GM12892 (cell line): ENCODE measurements at places on chromosomes 4 and X.

DNA sequence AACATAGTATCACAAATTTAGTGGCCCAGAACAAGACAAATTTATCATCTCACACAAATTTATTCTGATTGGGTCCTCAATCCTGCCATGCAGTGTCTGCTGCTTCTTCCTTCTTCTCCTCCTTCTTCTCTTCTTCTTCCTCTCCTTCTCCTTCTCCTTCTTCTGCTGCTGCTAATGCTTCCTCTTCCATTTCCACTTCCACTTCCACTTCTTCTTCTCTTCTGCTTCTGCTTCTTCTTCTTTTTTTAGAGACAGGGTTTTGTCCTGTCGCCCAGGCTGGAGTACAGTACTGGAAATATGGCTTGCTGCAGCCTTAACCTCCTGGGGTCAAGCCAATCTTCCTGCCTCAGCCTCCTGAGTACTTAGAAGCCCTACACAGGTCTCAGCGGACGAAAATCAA lies 37.5 kb downstream of the FGFBP1 start:
- DNase-seq, result no peak

DNA sequence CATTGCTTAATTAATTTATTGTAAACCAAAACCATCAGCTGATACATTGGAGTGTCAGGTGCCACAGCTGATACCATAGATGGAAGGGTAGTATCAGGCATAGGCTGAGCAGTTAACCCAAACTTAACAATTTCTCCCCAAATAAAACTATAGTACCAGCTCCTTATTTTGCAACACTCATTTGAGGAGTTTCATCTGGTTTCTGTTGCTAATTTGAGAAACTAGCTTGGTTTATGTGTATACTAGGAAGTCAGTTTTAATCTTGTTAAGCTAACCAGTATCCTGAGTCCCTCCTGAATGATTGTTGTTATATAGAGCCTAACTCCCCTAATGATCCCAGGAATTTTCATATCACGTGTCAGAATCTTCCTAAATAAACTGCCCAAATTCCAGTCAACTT lies 12.7 kb downstream of the DCAF16 start:
- no peak for DNase-seq

DNA sequence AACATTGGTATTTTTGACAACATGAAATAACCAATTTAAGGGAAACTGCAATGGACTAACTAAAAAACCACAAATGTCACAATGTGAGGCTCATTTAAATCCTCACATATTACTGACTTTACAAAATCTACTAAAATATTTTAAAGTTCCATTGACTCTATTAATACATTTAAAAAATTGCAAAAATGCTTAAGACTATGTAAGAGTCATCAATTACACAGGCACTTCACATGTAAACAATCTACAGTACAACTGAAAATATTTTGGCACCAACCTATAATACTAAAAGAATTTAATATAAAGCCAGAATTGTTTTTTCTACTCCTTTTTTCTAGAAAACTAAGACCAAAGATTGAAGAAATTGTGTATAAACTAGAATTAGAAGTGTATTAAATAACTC lies 76.8 kb upstream of the RBMXL3 start:
- DNase-seq, result no peak

- DNase-seq, result no peak
Measured at GRCh38 chr4:71253545-71253944, 85.3 kb upstream of the SLC4A4 start.

- DNase-seq, result no peak
Measured at GRCh38 chr4:8515316-8516060, 64.7 kb upstream of the GPR78 start.

GRCh38 chrX:67723580-67724351 lies 179.9 kb downstream of the AR start:
- DNase-seq, result no peak

GRCh38 chr4:105637408-105638176 lies 70.9 kb downstream of the INTS12 start:
- no peak for DNase-seq

- DNase-seq, result no peak
Measured at GRCh38 chrX:103464774-103465117, 54.5 kb downstream of the RAB40A start.

GRCh38 chrX:118802857-118803256 lies 20.8 kb upstream of the ZCCHC12 start:
- no peak for DNase-seq

GRCh38 chr4:16443504-16444088 lies 217.3 kb upstream of the TAPT1 start:
- DNase-seq, result no peak

DNA sequence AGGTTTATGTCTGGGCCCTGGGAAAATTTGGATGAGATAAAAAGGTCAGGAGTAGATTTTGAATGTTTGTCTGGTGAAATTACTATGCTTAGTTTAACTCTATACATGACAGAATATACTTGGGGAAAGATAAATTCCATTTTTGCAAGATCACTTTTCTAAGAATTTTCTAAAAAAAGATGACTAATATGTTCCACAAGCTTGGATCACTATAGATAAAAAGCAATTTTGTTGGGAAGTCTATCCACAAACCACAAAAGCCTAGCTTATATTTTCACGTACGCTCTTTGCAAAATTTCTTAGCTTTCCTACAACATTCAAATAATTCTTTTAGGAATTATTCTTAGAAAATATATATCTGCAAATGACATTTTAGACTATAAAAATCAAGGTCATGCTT lies 20.6 kb upstream of the COQ2 start:
- no peak for DNase-seq

- DNase-seq, result peak; percentile 54
Measured at GRCh38 chrX:1507511-1508463, 29.2 kb downstream of the P2RY8 start.

GRCh38 chrX:13050151-13050550 lies 5.7 kb upstream of the FAM9C start:
- DNase-seq, result no peak

- DNase-seq, result no peak
Measured at GRCh38 chr4:181523973-181524372, 719.2 kb upstream of the TENM3 start.

DNA sequence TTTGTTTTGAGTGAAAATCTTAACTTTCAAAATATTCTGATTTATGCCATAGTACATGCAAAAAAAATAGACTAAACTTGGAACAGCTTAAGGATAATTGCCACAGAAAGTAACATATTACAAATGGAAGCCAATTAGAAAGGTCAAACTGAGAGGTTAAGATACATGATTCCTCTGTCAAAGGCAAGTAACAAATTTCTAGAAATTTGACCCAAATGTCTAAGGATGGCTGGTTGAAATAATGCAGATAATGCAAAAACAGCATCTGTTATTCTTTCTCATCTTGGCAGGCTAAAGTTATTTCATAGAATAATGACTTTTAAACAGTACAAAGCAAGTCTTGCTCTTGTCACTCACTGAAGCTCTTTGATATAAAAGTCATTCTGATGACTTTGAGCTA lies 10.5 kb downstream of the FGF5 start:
- no peak for DNase-seq

DNA sequence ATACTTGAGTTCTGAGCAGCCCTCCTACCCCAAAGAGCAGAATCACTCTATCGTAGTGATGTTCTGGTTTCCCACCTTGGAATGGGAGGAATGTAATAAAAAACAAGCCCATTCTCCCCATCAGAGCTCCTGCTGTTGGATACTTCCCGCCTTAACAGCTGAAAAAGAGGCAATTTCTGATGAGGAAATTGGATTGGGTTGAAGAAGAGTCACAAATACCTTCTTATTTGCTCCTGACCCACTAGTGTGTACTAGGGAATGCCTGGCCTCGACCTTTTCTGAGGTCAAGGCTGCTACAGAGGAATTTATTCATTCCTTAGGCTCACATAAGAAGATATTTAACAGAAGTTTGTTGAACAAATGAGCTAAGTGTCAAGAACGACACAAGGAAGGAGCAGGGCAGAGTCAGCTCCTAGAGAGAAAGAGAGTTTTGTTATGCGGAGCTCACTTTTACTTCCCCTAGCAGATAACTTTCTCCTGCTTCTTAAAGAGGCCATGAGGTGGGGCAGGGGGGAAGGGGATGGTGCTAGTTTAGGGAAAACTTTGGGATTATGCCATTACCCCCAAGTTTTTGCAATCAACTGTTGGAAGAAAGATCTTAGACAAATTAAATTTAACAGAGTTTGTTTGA lies 273.8 kb upstream of the CLNK start:
- no peak for DNase-seq
